Stimulated activated CD8-positive, alpha-beta memory T cell treated with anti-CD3 and anti-CD28 coated beads, Interleukin-7, amount 100 ng/mL, for 1 hour (primary cell): ENCODE measurements at places on chromosomes 2 and 18.

DNA sequence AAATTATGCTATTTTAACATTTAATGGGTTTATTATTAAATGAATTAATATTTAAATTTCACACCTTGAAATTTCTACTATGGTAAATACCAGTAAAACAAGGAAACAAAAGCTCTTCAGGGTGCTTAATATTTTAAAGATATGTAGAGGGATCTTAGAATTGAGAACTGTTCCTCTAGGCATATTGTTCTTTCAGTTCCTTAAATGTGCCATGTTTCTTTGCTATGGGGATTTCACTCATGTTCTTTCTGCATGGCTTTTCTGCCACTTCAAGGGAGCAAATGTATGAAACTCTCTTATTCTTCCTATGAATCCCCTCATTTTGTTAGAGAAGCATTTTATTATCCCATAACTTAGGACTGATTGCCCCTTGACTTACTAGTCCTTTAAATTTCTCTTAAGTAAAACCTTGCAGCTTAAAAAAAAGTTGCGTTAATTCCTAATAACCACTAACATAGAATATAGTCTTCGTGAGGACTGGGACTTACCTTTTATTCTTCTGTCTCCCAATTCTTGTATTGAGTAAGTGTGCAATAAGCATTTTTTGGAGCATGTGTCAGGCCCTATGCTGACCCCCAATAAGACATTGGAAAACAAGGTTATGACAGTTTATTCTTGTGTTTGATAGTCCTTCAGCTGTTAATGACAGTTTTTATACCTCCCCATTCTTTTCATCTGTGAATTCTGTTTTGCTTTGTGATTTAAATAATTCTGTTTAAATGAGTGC is 95.7 kb downstream of the BIRC6 start:
- no peak for DNase-seq

GRCh38 chr18:35159782-35160181 is 81.1 kb upstream of the ZNF397 start:
- DNase-seq = no peak

GRCh38 chr2:229205704-229206103 is 65.4 kb downstream of the PID1 start:
- no peak for DNase-seq

DNA sequence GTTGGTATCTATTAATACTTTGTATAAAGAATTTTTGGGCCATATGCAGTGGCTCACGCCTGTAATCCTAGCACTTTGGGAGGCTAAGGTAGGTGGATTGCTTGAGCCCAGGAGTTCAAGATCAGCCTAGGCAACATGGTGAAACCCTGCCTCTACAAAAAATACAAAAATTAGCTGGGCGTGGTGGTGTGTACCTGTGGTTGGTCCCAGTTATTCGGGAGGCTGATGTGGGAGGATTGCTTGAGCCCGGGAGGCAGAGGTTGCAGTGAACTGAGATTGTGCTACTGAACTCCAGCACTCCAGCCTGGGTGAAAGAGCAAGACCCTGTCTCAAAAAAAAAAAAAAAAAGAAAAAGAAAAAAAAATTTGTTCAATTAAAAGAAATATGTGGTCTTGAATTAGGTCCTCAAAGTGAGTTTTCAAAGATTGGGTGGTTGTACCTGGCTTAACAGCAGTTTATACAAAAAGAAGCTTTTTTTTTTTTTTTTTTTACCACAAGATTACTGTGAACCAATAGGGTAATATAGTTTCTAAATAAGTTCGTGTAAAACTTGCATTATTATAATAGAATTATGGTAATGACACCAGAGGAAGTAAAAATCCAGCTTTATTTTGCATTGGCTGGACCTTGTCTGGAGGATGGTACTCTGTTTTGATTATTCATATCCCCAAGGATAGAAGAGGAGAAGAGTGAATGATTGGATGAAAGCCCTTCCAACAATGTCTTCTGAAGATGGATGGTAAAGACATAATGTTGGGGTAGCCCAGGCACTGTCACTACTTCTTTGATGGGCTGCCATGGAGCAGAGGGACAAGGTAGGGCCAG is 210.3 kb downstream of the MYCN start:
- no peak for DNase-seq

GRCh38 chr2:75361486-75361885 is 162.2 kb upstream of the TACR1 start:
- DNase-seq = no peak

DNA sequence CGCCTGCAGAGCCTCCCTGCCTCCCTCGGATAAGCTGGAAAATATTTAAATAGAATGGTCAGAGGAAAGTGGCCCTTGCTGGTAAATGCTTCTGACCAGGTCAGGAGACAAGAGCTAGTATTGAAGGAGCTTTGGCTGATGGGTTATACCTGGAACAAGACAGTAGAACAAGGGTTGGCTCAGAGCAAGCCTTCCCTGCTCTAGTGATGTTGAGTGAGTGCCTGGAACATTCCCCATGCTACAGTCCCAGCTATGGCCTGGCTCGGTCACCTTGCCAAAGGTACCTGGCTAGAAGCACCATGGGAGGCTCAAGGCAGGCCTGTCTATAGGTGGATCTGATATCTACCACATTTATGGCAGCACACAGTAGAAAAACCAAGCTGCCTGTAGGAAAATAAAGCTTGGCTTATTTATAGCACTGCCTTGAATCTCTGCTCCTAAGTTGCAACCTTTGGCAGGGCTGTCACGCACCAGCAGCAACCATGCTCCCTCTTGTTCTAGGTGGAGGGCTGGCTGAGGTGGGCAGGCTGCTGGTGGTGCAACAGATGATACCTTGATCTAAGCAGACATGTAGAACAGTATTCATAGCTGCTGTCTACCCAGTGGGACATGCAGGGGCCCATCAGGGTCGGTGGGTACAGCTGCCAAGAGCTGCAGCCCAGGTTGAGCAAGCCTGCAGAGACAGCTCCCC is 66.7 kb upstream of the BCL2L11 start:
- DNase-seq = no peak

DNA sequence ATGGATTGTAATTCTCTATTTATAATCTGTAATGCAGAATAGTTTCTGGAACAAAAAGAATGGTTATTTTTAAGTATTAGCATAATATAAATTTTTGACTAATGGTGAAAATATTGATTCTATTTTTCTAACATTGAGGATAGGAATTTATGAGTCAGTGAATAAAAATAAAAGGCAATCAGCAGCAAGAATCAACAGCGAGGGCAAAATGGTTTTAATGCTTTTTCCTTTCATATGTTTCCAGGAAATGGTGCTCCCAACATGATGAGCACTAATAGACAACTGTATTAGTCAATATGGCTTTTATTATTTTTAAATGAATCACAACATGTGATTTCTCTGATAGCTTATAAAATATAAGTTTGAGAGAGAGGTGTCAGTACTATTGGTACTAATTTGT is 90.7 kb upstream of the TFPI start:
- no peak for DNase-seq

GRCh38 chr2:55361465-55362189 is 58.0 kb downstream of the CCDC88A start:
- DNase-seq = no peak

DNA sequence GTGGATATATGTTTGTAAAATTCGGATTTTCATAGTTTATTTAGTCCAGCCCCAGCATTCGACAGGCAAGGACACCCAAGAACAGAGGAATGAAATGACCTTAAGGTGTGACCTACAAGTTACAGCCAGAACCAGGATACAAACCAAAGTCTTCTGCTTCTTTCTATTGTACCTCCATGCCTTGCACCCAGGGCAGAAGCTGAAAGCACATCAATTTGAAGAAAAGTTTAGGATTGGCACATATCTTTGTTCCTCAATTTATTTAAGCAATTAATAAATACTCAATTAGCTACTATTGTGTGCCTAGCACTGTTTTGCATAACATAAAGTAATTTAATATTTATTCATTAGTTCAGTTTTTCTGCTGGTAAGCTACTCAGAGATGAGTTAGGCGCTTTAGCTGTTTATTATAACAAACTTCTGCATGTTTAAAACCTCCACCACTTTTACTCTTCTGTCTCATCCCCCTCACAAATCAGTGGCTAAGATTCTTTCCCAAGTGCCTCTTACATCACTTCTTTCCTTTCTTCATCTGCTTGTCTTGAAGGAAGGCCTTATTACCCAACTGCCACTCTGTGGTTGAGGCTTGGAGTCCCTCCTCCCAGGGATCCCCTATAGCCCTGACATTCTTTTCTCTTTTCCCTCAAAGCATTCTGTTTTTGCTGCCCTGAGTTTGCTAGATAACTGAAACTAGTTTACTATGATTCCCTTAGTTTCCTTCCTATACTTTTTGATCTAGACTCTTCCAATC is 37.1 kb upstream of the DARS1 start:
- DNase-seq = no peak

GRCh38 chr18:53018791-53019190 is 678.8 kb downstream of the DCC start:
- DNase-seq = no peak

GRCh38 chr2:231129216-231129615 is 4.4 kb upstream of the HTR2B start:
- no peak for DNase-seq

GRCh38 chr2:208531361-208531760 is 124.8 kb downstream of the PTH2R start:
- no peak for DNase-seq

- no peak for DNase-seq
These were observed 429.2 kb downstream of the PID1 start for GRCh38 chr2:228841877-228842276.

DNA sequence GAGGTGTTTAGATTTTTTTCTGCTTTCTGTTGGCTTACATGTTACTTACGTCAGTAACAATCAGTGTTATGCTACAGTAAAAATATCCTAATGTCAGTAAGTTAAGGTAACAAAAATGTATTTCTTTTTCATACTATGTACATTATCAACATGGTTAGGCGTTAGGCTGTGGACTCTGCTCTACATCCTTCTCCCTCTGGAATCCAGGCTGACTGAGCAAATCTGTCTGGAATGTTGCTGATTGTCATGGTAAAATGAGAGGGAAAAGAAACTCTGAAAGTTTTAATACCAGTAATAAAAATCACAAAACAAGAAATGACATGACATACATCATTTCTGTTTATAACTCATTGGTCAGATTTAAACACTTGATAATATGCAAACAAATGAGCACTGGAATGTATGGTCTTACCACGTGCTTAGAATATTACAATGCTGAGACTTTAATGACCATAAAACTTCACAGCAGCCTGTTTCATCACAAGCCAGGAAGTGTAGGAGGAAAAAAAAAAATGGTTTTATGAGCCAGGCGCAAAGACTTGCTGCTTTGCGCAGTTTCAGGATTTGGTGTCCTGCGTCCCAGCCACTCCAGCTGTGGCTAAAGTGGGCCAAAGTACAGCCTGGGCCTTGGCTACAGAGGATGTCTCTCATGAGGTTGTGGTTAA is 252.4 kb downstream of the FSIP2 start:
- DNase-seq = no peak

- DNase-seq = no peak
These were observed 4.8 kb upstream of the FTCDNL1 start for GRCh38 chr2:199855812-199856211.

DNA sequence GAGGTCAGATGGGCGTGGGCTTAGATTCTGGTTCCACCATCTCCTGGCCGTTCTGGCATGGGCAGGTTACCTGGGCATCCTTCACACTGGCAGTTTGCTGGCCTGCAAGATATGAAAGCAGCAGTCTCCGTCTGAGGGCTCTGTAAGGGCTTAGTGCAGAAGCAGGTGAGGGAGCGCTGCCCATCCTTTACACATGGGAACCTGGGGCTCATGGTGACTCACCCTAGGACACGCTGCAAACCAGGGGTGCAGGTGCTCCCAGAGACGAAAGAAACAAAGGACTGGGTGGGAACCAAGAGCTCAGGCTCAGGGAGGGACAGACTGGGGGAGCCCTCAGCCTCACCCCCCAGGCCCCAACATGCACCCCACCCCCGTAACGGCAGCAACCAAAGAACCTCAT is 10.7 kb upstream of the ID2 start:
- no peak for DNase-seq

GRCh38 chr2:67237288-67237687 is 159.8 kb upstream of the ETAA1 start:
- DNase-seq = no peak

DNA sequence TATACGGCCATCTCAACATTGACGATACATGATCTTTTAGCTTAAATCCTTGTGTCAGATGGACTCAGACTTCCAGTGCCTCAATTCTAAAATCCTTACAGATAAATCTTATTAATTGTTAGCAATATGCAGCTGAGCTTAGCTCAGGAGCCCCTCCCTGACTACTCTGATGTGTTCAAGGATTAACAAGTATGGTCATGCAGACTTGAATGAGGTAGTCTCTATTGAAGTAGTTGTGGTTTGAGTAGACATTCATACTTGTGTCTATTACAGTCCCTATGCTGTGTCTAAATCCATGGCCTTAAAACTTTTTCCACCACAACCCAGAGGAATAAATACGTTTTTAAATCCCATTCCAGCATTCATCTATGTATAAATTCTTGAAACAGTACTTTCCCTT is 119.5 kb downstream of the NUP35 start:
- no peak for DNase-seq

- no peak for DNase-seq
These were observed 29.8 kb upstream of the LAMA1 start for GRCh38 chr18:7147399-7147798.

DNA sequence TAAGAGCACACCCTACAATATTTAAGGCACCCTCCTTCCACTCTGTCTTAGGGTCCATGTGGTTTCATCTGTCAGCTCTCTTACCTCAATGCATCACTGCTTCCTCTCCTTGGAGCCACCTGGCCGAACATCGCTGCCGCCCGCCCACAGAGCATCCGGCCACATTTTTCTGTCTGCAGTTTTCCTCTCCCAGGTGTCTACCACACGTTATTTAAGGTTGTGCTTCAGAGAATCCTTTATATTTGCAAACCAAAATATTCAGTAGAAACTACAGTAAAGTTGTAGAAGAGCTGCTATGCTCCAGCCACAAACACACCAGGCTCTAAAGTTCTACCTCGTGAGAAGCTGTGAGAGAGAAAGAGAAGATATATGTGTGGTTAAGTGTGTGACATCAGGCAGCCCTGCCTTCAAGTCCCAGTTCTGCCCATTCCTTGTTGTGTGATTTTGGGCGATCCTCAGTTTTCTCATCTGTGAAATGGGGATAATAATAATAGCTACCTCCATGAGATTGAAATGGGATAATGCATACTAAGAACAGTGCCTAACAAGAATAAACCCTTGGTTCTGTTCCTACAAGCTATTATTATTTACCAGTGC is 4.9 kb upstream of the STK17B start:
- peak; percentile 73 for DNase-seq

- no peak for DNase-seq
These were observed 12.1 kb upstream of the SRSF7 start for GRCh38 chr2:38763228-38763627.

DNA sequence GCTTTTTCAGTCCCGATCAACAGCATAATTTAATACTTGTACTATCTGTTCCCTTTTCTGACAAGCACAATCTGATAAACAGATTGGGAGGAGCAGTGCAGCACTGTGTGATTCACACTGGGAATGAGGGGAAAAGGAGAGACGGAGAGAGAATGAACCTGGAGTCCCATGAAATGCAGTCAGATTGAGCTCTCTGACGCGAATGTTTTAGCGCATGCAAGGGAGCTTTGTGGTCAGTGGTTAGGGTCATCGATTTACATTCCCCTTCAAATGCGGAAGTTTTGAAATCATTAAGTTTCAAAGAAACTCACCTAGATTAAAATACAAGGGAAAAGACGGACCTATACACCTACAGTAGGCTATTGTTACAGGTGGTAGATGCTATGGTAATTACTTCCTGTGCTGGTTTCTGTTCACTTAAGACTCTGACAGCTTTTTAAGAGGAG is 99.6 kb downstream of the KCTD1 start:
- DNase-seq = no peak

- DNase-seq = no peak
These were observed 41.0 kb downstream of the DIPK1C start for GRCh38 chr18:74416124-74416523.
